Activated T-cell treated with anti-CD3 and anti-CD28 coated beads, Interleukin-2, amount 50 U/mL, for 1 hour (primary cell): ENCODE measurements at places on chromosomes 12 and 14.

DNA sequence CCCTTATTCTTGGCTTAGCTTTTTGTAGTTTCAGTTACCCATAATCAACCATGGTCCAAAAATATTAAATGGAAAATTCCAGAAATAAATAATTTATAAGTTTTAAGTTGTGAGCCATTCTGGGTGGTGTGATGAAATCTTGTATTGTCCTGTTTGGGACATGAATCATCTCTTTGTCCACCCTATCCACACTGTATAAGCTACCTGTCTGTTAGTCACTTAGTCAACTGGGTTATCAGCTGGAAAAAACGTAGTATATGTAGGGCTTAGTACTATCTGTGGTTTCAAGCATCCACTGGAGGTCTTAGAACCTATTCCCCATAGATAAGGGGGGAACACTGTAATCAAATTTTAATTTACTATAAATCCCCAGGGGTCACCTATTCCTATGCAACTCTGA, 52.7 kb downstream of the NKX2-1 start:
- no peak for DNase-seq

GRCh38 chr12:59317598-59317997, 278.2 kb upstream of the SLC16A7 start:
- DNase-seq = no peak

DNA sequence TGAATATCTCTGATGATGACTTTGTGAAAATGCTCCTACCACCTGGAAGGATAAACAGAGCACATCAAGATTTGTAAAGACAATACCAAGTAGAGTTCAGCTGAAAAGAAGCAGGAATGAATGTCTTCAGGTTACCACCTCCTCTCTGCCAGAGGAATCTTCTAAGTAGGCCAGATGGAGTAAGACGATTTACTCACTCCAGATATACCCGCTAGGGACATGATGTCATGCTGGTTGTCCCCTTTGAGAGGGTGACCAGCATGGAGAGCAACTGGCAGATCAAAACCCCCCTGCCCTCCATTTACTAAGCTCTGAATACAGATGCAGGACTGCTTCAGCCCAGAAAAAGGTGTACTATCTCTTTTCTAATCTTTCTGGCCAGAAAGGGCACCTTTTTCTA, 39.3 kb upstream of the HSPB8 start:
- DNase-seq = no peak

DNA sequence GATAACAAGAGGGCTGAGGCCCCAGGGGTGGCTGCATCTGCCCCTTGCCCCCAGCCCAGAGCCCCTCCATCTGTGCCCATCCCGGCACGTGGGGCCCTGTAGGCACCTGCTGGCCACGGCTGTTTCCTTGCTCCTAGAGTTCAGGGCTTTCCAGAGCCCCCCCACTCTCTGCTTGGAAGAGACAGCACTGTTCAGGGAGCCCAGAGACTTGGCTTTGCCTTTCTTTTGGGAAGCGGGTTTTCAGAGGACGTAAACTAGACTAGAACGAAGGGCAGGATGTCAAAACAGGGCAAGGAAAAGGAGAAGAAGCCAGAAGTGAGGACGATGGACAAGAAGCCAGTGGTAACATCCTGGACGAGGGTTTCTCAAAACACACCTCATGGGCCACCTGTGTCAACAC, 163.3 kb upstream of the LHX5 start:
- DNase-seq = no peak

DNA sequence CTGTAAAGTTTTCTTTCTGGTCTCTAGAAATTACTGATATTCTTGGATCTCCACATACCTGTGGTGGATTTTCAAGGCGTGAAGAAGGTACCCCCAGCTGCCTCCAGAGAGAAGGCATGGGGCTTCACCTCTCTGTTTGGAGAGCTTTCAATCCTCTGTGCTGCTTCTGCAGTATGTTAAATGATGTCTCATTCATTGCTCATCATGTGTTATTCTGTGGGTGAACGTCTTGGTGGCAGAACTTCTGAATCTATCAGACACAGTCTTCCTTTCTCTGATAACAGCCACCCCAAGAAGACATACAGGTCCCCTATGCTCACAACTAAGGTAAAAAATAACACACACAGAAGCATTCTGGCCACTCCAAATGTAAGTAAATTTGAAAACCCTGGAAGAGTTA, 221.3 kb upstream of the TMEM260 start:
- DNase-seq = no peak
